NCI-H2081 treated with DMSO at 0.1 percent for 48 hours (cell line): ENCODE measurements at places on chromosomes 6 and 20.

- DNase-seq, result no peak
These were observed 108.3 kb upstream of the PHACTR1 start for GRCh38 chr6:12608016-12608860.

GRCh38 chr6:79713701-79714322 lies 82.7 kb downstream of the SH3BGRL2 start:
- peak; percentile 12 for DNase-seq

DNA sequence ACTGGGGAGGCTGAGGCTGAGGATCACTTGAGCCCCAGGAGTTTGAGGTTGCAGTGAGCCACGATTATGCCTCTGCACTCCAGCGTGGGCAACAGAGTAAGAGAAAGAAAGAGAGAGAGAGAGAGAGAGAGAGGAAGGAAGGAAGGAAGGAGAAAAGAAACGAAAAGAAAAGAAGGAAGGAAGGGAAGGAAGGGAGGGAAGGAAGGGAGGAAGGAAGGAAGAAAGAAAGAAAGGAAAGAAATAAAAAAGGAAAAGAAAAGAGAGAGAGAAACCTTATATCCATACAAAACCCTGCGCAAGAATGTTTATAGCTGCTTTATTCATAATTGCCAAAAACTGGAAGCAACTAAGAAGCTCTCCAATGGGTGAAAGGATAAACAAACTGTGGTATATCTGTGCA lies 8.1 kb upstream of the HSPA12B start:
- DNase-seq, result no peak

GRCh38 chr20:39960522-39961428 lies 728.3 kb downstream of the MAFB start:
- no peak for DNase-seq
